Ovary (tissue), 10 donors: ENCODE measurements at places on chromosomes 6 and 20. TPM values are rescaled to one million over a fixed set of nuclear protein-coding genes. Genes with fewer than 3 reads are reported as not detected.

Gene SLC22A23
- polyA plus RNA-seq, result 2.3 TPM

Gene ANGPT4
- polyA plus RNA-seq, result 3.0 TPM

Gene CYP24A1
- not detected for polyA plus RNA-seq

Gene IPCEF1
- 1.8 TPM for polyA plus RNA-seq

Gene GRM4
- 0.05 TPM for polyA plus RNA-seq

Gene CD93
- 42.1 TPM for polyA plus RNA-seq

Gene B3GAT2
- 0.04 TPM for polyA plus RNA-seq

Gene CNR1
- polyA plus RNA-seq, result 4.2 TPM

Gene TTK
- 0.36 TPM for polyA plus RNA-seq
